ENCODE measurements at places on chromosomes 13 and 19. TPM values are rescaled to one million over a fixed set of nuclear protein-coding genes. Genes with fewer than 3 reads are reported as not detected.

The ZNF726 gene
- 0.30 TPM for total RNA-seq

The S1PR2 gene
- total RNA-seq, result 3.5 TPM

The SIGLEC5 gene
- not detected for total RNA-seq

The CYP2A6 gene
- not detected for total RNA-seq

- no peaks in the 10 kb centered on the region for H3K27me3 ChIP-seq
- peaks cover 3% of the 10 kb centered on the region for H3K36me3 ChIP-seq
- peaks cover 92% of the 10 kb centered on the region for H3K4me1 ChIP-seq
- H3K4me3 ChIP-seq, result peak overlapping the region; percentile 60
These were observed 6.1 kb downstream of the PRKACA start for GRCh38 chr19:14111486-14111885.

GRCh38 chr19:35120492-35120891 lies 4.9 kb downstream of the FXYD3 start:
- H3K4me3 ChIP-seq, result no peak overlapping the region
- no peak for DNase-seq
- peaks cover 28% of the 10 kb centered on the region for H3K4me1 ChIP-seq
- no peaks in the 10 kb centered on the region for H3K27me3 ChIP-seq

GRCh38 chr13:49956131-49956530 lies 20.0 kb upstream of the SPRYD7 start:
- H3K4me1 ChIP-seq, result no peaks in the 10 kb centered on the region
- H3K27ac ChIP-seq, result no peak overlapping the region
- no peak for DNase-seq
- peaks cover 6% of the 10 kb centered on the region for H3K36me3 ChIP-seq
- no peak overlapping the region for H3K4me3 ChIP-seq
- H3K27me3 ChIP-seq, result no peaks in the 10 kb centered on the region

DNA sequence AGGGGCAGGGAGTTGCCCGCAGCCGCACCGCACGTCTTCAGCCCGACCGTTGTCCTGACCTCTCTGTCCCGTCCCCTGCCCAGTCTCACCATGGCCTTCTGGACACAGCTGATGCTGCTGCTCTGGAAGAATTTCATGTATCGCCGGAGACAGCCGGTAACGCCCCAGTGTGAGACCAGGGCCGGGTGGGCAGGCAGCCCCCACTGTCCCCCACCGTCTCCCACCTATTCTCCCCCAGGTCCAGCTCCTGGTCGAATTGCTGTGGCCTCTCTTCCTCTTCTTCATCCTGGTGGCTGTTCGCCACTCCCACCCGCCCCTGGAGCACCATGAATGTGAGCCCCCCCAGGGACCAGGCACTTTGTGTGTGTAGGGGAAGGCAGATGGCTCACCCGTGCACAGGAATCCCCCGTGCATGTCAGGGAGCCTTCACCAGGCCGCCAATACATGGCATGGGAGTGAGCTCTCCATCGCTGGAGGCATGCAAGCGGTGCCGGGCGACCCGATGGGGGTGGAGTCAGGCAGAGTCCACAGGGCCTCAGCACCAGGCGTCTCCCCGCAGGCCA lies 1.4 kb downstream of the ABCA7 start:
- no peaks in the 10 kb centered on the region for H3K27me3 ChIP-seq
- peak overlapping the region; percentile 78 for H3K4me3 ChIP-seq
- H3K27ac ChIP-seq, result no peak overlapping the region
- H3K4me1 ChIP-seq, result peaks cover 37% of the 10 kb centered on the region

GRCh38 chr13:23430664-23431063 lies 2.8 kb downstream of the SACS start:
- H3K27ac ChIP-seq, result no peak overlapping the region
- H3K36me3 ChIP-seq, result no peaks in the 10 kb centered on the region
- DNase-seq, result no peak
- H3K27me3 ChIP-seq, result no peaks in the 10 kb centered on the region

GRCh38 chr13:112346899-112347229 lies 29.3 kb upstream of the SPACA7 start:
- no peak for DNase-seq
- H3K27me3 ChIP-seq, result peaks cover 100% of the 10 kb centered on the region
- H3K27ac ChIP-seq, result no peak overlapping the region
- no peaks in the 10 kb centered on the region for H3K4me1 ChIP-seq
- no peaks in the 10 kb centered on the region for H3K36me3 ChIP-seq
- no peak overlapping the region for H3K4me3 ChIP-seq

- H3K4me1 ChIP-seq, result peaks cover 5% of the 10 kb centered on the region
- no peak within 1 kb of the TSS for H3K27ac ChIP-seq
- H3K27me3 ChIP-seq, result peaks cover 95% of the 10 kb centered on the region
- no peaks in the 10 kb centered on the region for H3K36me3 ChIP-seq
These were observed at the start of gene ZFR2 for GRCh38 chr19:3868770-3869456. Gene ZFR2, minus strand, starts transcription at chr19:3869038. Its CDS starts 21 bp downstream, at chr19:3869017.

- no peaks in the 10 kb centered on the region for H3K27me3 ChIP-seq
- H3K4me1 ChIP-seq, result peaks cover 9% of the 10 kb centered on the region
- DNase-seq, result no peak
- no peak overlapping the region for H3K27ac ChIP-seq
- no peak overlapping the region for H3K4me3 ChIP-seq
- no peaks in the 10 kb centered on the region for H3K36me3 ChIP-seq
These were observed 457.9 kb downstream of the FOXO1 start for GRCh38 chr13:40208517-40208916.

DNA sequence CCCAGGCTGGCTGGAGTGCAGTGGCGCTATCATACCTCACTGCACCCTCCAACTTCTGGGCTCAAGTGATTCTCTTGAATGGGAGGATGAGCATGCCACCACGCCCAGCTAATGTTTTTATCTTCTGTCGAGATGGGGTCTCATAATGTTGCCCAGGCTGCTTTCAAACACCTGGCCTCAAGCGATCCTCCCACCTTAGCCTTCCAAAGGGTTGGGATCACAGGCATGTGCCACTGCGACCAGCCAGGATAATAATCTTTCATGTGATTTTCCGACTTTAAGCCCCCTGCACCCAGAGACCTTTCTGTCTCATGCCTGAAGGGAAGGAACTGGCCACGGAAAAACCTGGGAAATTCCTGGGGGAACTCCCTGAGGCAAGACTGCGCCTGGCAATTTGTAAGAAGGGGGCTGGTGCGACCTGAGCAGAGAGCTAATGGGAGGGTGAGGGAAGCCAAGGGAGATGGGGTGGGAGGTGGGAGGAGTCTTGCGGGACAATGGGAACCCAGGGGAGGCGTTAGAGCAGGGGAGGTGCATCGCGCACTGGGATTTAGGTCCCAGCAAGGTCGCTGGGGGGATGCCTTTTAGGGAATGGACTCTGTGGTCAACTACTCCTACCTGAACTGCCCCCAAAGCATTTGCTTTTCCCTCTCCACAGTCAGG lies 1.2 kb upstream of the CCDC124 start:
- peaks cover 11% of the 10 kb centered on the region for H3K36me3 ChIP-seq
- H3K27ac ChIP-seq, result no peak overlapping the region
- no peak for DNase-seq
- no peaks in the 10 kb centered on the region for H3K27me3 ChIP-seq
- peak overlapping the region; percentile 95 for H3K4me3 ChIP-seq
- peaks cover 23% of the 10 kb centered on the region for H3K4me1 ChIP-seq

DNA sequence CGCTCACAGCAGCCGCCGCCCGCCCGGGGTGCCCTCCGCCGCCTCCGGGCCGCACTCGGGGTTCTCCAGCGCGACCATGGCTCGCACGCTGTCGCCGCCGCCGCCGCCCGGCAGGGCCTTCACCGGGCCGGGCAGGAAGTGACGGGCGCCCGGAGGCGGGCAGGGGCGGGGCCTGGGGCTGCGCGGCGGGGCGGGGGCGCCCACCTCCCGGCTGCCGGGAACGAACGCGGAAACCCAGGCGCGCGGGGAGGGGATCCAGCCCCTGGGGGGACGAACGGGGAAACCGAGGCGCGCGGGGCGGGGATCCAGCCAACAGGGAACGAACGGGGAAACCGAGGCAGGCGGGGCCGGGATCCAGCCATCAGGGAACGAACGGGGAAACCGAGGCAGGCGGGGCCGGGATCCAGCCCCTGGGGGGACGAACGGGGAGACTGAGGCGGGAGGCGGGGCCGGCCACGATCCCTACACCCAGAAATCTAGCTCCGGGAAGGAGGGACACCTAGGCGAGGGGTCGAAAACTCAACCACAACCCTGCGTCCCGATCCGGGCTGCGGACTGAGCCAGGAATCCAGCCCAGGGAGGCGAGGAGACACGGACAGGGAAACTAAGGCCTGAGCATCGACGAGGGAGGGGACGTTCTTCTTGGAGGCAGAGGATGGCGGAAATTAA lies at the start of gene R3HDM4:
TSS of gene R3HDM4 (minus strand) at position 140 of the 669 bp plus-strand sequence. CDS start at position 78, 62 bp downstream.
- DNase-seq, result peak; percentile 87
- no peaks in the 10 kb centered on the region for H3K36me3 ChIP-seq
- peaks cover 22% of the 10 kb centered on the region for H3K27me3 ChIP-seq
- H3K27ac ChIP-seq, result peak within 1 kb of the TSS; percentile 92
- H3K4me1 ChIP-seq, result peaks cover 33% of the 10 kb centered on the region

GRCh38 chr19:44190020-44190419 lies 22.3 kb upstream of the ZNF227 start:
- no peaks in the 10 kb centered on the region for H3K4me1 ChIP-seq
- DNase-seq, result no peak
- H3K36me3 ChIP-seq, result no peaks in the 10 kb centered on the region
- H3K4me3 ChIP-seq, result no peak overlapping the region
- no peaks in the 10 kb centered on the region for H3K27me3 ChIP-seq

- peaks cover 42% of the 10 kb centered on the region for H3K36me3 ChIP-seq
- peak overlapping the region; percentile 94 for H3K27ac ChIP-seq
- peaks cover 15% of the 10 kb centered on the region for H3K4me1 ChIP-seq
- no peak for DNase-seq
- no peaks in the 10 kb centered on the region for H3K27me3 ChIP-seq
These were observed 658 bp downstream of the CLPP start for GRCh38 chr19:6362027-6362350.

- DNase-seq, result peak; percentile 15
- peaks cover 8% of the 10 kb centered on the region for H3K4me1 ChIP-seq
- peaks cover 48% of the 10 kb centered on the region for H3K27me3 ChIP-seq
- peak overlapping the region; percentile 51 for H3K4me3 ChIP-seq
These were observed 69.4 kb upstream of the GJB6 start for GRCh38 chr13:20301403-20302071.

DNA sequence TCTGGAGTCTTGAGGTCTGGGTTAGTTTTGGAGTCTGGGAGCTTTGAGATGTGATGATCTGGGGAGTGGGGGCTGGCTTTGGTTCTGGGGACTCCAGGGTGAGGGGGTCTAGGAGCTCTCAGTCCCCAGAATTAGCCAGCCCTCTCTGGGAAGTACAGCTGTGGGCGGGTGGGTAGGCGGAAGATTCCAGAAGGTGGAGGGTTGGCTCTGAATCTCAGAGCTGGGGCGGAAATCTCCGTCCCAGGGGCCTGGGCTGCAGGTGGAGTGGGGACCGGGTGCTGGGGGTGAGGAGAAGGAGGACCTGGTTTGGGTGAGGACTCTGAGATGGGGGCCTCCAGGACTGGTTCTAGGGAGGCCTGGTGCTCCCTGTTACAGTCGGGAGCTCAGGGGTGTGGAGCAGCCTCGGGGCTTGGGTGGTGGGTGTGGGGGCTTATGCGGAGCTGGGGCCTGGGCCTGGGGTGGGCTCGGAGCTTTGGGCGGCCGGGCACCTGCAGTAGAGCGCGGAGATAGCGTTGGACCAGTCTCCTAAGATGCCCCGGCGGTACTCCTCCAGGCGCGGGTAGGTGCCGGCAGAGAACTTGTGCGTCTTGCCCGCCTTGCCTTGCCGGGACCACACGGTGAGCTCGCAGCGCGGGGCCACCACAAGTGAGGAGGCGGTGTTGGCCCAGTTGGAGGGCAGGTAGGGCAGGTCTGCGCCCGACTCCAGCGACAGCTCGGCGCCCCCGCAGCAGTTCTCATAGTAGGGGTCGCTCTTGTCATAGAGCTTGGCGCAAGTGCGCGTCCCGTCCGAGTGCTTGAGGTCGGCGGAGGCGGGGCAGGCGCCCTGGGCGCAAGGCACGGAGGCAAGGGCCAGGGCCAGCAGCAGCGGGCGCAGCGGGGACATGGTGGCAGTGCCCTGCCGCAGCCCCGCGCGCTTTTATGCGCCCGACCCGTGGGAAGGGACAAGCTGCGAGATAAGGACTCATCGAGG lies at the start of gene SYCN:
TSS of gene SYCN (minus strand) at position 892 of the 970 bp plus-strand sequence. CDS start at position 883, 9 bp downstream.
- H3K4me3 ChIP-seq, result no peak within 1 kb of the TSS
- no peak within 1 kb of the TSS for H3K27ac ChIP-seq
- no peaks in the 10 kb centered on the region for H3K36me3 ChIP-seq
- H3K4me1 ChIP-seq, result no peaks in the 10 kb centered on the region

DNA sequence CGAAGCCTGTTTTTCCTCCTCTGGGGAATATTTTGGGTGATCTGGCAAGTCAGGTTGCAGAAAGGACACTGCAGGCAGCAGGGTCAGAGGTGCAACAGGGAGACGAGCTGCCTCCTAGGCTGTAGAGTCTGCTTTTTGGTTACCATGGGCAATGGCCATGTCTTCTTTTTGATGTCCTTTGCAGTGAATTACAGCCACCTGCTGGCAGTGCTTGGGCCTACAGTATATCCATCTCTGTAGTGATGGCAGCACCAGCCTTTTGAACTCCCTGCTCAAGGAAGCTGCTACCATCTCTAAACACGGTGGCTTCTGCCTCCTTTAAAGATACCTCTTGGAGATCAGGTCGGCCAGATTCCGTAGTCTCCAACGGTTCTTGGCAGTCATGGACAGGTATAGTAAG lies 73.9 kb downstream of the WTIP start:
- peaks cover 24% of the 10 kb centered on the region for H3K27me3 ChIP-seq
- DNase-seq, result no peak
- H3K27ac ChIP-seq, result no peak overlapping the region
- H3K4me1 ChIP-seq, result no peaks in the 10 kb centered on the region
- no peaks in the 10 kb centered on the region for H3K36me3 ChIP-seq

DNA sequence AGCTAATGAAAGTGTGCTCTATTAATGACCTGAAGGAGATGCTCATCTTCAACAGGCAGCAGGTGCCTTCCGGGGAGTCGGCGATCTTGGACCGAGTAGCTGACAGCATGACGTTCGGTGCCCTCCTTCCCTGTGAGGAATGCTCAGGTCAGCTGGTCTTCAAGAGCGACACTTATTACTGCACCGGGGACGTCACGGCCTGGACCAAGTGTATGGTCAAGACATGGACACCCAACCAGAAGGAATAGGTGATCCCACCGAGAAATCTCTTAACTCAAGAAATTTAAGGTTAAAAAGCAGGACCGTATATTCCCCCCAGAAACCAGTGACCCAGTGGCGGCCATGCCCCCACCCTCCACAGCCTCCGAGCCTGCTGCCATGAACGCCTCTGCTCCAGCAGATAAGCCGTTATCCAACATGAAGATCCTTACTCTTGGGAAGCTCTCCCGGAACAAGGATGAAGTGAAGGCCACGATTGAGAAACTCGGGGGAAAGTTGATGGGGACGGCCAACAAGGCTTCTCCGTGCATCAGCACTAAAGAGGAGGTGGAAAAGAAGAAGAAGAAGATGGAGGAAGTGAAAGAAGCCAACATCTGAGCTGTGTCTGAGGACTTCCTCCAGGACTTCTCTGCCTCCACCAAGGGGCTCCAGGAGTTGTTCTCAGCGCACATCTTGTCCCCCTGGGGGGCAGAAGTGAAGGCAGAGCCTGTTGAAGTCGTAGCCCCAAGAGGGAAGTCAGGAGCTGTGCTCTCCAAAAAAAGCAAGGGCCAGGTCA lies 22.8 kb upstream of the ANKRD10 start:
- no peak overlapping the region for H3K27ac ChIP-seq
- H3K36me3 ChIP-seq, result no peaks in the 10 kb centered on the region
- H3K4me3 ChIP-seq, result no peak overlapping the region
- H3K4me1 ChIP-seq, result no peaks in the 10 kb centered on the region
- no peaks in the 10 kb centered on the region for H3K27me3 ChIP-seq
- DNase-seq, result no peak
